ENCODE measurements at places on chromosomes 2 and 18.

DNA sequence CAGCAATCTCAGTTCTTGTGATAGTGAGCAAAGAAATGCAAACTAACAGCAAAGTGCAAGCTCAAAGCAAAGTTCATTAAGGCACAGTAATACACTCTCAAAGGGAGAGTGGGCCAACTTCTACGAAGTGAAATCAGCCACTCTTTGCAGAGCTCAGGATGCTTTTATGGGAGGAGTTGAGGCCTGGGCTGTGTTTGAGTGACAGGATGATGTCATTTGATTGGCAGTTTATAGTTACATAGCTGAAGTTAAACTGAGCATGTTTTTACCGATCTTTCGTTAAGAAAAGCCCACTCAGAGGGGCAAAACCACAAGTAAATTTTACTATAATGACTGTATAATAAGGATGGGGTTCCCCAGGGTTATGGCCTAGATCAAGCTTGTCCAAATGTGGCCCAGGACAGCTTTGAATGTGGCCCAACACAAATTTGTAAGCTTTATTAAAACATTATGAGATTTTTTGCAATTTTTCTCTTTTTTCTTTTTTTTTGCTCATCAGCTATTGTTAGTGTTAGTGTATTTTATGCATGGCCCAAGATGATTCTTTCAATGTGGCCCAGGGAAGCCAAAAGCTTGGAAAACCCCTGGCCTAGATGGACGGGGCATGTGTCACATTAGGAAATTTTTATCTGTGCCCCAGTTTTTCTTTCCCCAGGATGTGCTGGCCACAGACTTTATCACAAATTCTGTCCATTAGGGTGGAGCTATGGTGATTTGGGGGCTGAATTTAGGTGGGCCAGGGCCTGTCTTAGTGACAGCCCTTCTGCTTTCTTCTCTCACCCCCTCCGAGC is 8.3 kb upstream of the DNAH7 start:
- DNase-seq: no peak

DNA sequence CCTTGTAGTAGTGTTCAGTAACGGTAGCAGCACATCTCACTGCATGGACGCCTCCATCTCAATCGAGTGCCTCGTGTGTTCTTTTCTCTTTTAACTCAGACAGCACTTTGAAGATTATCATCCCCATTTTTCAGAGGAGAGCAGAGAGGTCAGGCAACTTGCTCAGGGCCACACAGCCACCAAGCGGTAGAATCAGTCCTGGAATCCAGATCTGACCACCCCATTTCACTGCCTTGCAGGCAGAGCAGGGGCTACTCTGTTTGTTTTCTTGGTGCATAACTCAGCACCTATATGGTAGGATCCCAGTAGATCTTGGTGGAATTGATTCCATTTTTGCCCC is 129.5 kb downstream of the SMAD7 start:
- no peak for DNase-seq

DNA sequence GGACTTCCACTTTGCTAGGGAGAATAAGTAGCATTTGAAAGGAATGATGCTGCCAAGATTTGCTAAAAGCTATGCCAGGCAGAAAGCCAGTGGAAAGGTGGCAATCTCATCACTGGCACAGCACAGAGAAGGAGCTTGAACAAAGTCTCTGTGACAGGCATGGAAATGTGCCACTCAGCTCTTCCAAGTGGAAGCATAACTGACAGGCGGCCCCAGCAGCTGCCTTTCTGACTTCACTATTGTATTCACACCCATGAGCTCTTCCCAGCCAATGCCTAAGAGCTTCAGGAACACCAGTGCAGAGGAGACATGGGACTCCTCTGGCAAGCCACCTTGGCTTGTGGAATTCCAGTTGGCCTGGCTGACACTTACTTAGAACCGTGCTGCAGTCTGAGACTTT is 134.6 kb upstream of the REG3G start:
- DNase-seq: no peak

DNA sequence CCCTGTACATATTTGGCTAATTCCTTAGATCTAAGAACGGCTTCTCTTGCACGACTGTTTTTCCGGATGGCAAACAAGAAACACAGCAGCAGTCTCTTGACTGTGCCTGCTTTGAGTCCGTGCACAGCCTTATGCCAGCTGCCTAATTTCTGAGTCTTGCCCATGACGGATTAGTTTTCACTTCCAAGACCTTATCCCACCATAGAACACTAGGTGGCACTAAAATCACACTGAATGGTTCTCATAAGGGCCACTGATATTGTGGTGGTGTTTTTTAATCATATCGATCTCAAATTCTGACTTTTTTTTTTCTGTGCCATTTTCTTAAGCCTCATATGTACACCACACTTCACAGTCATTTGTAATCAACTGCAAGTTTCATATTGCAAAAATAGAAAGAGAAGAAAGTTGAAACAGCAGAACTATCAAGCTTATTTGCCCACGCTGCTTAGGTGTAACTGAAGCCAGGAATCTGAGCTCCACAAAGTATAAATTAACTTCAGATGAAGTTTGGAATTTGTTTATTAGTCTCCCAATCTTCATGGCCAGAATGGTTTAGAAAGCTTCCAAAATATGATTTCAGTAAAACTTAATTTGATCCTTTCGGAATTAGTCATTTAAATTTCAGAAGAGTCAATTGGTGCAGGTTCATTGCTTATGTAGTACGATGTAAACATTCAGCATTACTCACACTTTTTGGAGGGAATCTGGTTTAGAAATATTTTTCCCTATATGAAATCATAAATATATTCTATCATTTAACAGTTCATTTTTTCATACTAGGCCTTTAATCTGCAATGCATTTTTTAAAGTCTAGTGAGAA is 45.5 kb upstream of the SCN7A start:
- peak; percentile 84 for DNase-seq

DNA sequence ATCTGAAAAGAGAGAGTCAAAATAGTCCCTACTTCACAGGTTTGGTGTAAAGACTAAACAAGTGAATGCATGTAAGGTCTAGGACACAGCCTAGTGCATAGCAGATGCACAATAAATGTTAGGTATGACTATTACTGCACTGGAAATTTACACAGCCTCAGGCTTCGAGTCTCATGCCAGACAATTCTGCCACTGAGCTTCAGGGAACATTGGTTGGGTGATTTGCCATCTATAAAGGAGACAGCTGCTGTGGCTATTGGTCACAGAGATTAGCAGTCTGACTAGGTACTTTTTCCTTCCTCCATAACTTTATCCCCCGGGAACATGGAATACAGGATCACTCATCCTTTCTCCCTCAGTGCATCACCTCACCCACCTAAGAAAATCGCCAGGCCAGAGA is 89.2 kb downstream of the FAM124B start:
- DNase-seq: no peak

- DNase-seq: peak; percentile 13
These were observed 164.8 kb downstream of the CCDC85A start for GRCh38 chr2:56348392-56349210.

- DNase-seq: no peak
These were observed 28.7 kb downstream of the SRSF7 start for GRCh38 chr2:38722271-38723061.

GRCh38 chr18:61756244-61756643 is 136.6 kb downstream of the RNF152 start:
- DNase-seq: no peak

- no peak for DNase-seq
These were observed 116.3 kb downstream of the SEPTIN10 start for GRCh38 chr2:109497463-109497862.

All from lung (tissue), 17 donors.